Activated CD4-positive, alpha-beta T cell treated with anti-CD3 and anti-CD28 coated beads, Interleukin-2, amount 50 U/mL, for 24 hours (primary cell): ENCODE measurements at places on chromosomes 6 and 20.

GRCh38 chr6:133359256-133359655 is 118.1 kb downstream of the EYA4 start:
- DNase-seq: no peak

DNA sequence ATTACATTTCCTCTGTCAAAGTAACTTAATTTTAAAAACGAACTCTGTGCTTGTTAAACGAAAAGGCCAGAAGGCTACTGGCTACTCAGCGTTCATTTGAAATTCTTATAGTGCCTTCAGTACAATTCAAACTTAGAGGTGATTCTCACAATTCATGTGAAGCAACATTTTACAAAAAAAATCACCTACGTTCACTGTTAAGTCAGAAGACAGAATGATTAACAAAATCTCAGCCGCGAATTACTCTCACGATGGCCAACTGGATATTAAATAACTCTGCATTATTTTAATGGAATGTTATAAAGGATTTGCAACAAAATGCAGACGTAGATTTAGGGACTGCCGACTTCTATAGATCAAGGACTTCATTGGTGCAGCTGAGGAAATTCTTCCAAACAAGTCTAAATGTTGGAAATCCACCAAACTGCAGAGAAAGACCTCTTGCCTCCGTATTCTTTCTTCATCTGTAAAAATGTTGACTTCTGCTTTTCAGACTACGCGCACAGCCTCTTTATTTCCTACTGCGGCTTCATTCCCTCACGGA is 1.6 kb upstream of the QKI start:
- no peak for DNase-seq

- DNase-seq: no peak
Measured at GRCh38 chr6:155710704-155711103, 255.1 kb upstream of the NOX3 start.

GRCh38 chr6:97586344-97586743 is 303.3 kb upstream of the MMS22L start:
- no peak for DNase-seq

- no peak for DNase-seq
Measured at GRCh38 chr6:41821266-41821665, 33.8 kb downstream of the TOMM6 start.
